ENCODE measurements at places on chromosomes 3 and 15. TPM values are rescaled to one million over a fixed set of nuclear protein-coding genes. Genes with fewer than 3 reads are reported as not detected.

Gene SEMA5B
- 0.41 TPM for total RNA-seq

DNA sequence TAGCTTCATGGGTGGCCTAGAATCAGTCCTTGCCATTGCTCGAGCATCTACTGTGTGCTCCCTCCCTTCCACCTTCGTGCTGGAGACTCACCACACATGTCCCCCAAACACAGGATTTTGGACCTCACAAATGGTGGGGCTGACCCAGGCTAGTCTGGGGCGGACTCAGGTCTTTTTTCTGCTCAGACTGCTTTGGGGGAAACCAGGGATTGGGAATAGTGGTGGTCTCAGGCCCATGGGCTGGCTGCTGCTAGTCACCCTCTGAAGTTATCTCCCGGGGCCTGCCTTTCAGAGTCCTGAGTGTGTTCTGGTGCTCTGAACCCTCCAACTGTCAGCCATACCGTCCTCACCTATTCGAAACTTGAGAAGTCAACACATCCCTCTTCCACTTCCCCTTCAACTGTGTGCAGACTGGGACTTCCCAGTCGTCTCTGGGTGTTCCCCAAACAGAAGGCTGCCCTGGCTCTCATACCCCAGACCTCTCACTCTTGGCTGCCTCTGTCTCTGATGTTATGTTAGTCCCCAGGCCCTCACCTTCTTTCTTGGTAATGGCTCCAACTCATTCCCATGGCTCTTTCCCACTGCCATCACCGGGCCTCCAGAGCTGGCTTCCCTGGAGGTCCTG, 46.0 kb downstream of the PPCDC start:
- DNase-seq = no peak

Gene ZPLD1
- 0.33 TPM for total RNA-seq

Gene GABRA5
- total RNA-seq = not detected

Gene GHSR
- total RNA-seq = not detected

DNA sequence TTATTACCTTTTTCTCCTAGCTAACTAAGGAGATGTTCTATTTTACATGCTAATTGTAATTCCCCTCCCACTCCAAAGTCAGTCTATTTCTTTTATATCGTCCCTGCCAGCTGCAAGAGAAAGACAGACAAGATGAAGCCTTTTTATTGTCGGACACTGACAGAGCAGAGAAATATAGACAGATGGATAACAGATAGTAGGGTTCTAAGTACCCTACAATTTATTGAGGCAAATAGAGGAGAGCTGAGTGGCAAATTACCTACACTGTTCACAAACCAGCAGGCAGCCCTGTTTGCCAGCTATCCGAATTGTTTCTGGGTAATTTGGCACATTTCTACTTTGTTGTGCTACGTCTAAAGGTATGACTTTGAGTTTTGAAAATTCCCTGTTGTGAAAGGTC, 392.3 kb upstream of the ZNF717 start:
- DNase-seq = no peak

DNA sequence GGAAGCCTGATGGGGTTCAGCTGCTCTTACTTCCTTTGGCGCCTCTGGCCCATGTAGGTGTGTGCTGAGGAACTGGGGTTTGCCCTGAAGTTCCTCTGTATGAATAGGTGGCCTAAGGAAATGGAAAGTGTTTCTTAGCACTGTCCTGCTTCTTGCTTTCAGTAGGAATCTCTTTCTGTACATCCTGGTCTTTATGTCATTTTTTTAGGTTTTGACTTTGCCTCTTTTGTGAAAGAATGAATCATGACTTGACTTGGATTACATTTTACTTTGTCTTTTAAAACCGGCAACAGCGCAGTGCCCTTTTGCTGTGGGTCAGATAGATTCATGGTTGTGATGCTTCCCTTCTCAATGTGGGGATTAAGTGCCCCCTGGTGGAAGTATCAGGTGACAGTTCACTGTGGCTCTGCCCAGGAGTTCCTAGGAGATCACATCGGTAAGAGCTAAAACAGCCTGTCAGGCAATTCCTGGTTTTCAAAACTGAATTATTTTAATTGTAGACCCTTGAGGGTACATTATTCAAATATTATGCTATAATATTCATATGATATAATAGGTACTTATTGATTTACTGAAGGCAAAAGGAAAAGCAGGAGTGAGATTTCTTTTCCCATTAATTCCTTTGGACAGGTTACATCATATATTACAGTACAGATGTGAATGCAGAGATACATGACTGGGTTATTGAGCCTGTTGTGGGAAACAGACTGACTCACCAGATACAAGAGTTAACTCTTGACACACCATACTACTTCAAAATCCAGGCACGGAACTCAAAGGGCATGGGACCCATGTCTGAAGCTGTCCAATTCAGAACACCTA, 95.4 kb downstream of the HCN4 start:
- peak; percentile 76 for DNase-seq

- DNase-seq = peak; percentile 26
Measured at GRCh38 chr3:47054412-47054811, 74.9 kb downstream of the NBEAL2 start.

Gene RPUSD2
- 7.6 TPM for total RNA-seq

Gene AGTR1
- total RNA-seq = 3.2 TPM

- DNase-seq = no peak
Measured at GRCh38 chr3:69322158-69322509, 63.8 kb downstream of the FRMD4B start.
